ENCODE measurements at places on chromosomes 16 and 17.

DNA sequence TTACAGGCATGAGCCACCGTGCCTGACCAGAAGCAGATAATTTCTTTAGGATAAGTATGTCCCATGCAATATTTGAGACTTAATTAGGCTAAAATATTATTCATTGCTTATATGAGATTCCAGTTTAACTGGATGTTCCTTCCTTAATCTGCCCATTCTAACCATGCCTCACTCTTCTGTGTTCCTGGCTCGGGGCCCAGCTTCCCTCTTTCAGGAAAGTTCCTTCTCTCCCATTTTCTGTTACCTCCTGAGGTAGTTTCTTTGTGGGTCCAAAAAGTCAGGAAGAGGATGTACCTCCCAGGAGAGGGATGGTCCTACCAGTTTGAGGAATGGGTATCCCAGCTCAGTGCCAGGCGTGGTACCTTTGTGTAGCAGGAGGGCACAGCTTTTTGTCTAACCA is 23.3 kb downstream of the UNK start:
- no peak for DNase-seq

DNA sequence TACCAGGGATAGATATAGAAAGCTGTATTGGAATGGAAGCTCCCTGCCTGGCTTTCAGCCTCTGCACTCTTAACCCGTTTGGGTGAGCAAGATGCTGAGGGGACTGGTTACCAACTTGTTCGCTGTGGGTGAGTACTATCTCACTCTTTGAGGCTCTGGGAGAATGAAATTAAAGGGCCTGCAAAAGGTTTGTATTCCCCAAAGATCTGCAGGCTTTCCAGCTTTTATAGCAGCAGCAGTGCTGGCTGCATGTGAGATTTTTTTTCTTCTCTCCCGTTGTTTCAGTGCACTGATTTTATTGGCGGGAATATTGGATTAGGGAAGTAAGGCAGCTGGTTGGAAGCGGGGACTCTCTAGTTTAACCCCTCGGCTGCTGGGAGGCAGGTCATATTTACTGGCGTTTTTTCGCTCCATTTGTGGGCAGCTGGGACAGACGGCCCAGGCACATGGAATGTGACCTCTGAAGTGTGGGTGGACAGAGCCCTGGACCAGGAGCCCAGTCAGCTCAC is 30.9 kb downstream of the C17orf75 start:
- no peak for DNase-seq

DNA sequence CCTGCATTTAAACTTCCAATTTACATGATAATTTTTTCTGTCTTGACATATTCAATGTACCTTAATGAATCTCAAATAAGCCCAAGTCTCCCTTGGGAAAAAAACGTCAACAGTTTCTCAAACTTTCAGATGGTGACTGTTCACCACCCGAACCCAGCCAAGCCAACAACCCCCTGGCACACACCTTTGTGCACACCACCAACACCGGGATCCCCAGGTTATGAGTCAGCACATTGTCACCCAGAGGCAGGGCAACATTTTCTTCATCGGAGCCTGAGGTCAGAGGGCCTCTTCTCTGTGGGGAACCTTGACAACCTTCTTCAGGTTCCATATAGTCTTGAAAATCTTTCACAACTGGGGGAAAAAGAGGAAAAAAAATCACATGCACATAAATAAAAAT is 15.5 kb downstream of the DYNC1LI2 start:
- no peak for DNase-seq

DNA sequence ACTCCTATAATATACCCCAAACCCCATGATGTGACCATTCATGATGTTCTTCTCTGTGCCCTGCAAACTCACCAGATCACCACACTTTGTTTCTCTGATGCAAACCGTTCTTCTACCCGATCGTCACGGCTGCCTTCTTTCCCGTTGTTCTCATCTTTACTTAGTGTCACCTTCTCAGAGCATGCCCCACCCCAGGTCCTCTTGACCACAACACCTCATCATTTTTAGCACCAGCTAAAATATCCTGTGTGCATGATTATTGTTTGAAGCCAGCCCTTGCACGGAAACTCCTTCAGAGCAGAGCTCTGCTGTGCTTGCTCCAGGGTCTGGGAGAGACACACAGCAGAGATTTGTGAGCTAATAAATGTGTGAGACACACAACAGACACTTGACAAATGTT is 38.9 kb upstream of the CREBBP start:
- DNase-seq: no peak

- no peak for DNase-seq
Measured at GRCh38 chr17:15334266-15334665, 7.1 kb downstream of the TEKT3 start.

DNA sequence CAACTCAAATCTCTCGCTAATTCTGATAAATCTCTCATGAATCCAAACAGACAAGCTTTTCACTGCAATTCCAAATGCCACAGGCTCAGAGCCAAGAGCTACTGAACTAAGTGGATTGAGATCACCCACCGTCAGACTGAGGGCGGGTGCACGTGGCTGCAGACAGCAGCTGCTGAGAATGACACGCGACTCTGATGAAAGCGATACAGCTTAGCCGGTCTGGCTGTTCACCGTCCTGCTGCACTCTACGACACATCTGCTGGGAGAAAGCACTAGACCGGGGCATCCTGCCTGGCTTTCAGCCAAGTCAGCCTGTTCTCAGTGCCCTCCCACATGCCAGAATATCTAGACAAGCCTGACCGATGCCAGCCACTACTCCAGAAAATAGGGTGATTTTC is 42.6 kb downstream of the KLHDC4 start:
- DNase-seq: peak; percentile 51

DNA sequence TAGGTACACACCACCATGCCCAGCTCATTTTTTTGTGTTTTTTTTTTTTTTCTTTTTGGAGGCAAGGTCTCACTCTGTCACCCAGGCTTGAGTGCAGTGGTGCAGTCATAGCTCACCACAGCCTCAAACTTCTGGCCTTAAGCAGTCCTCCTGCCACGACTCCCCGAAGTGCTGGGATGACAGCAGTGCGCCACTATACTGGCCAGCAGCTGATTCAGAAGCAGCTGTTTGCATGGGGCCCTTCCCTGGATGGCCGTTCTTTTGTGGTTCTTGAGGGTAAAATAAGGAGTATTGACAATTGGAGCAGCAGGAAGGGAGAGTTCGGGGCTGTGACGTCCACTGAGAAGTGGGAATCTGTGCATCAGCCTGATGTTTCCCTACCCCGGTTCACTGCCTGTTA is 41.6 kb downstream of the KIAA0513 start:
- DNase-seq: no peak

GRCh38 chr16:7319514-7319913 is 13.1 kb upstream of the RBFOX1 start:
- no peak for DNase-seq

- DNase-seq: no peak
Measured at GRCh38 chr17:58415371-58416055, 1.8 kb downstream of the RNF43 start.

- DNase-seq: no peak
Measured at GRCh38 chr17:19003543-19004420, 782 bp downstream of the FAM83G start.

- DNase-seq: peak; percentile 85
Measured at GRCh38 chr17:62478424-62478879, at the start of gene TLK2. TLK2 (plus strand) TSS chr17:62478825; CDS start chr17:62481126, 2,301 bp downstream.

DNA sequence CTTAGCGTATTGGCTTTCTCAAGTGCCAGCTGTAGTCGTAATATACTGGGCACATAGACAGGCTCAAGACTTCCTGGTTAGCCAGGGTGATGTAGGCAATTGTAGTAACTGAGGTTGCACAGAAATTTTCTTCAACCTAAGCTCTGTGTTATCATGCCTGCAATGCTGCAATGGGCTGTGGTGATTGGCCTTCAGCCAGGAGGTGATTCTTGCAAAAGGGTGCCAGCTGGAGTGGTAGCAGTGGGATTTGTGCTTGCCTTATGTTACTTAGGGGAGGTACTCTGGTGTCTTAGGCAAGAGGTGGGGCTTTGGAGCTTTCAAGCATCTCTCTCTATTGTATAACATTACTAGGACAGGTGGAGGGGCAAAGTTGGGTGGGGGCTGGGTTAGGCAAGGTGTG is 495.1 kb downstream of the CDH11 start:
- no peak for DNase-seq

DNA sequence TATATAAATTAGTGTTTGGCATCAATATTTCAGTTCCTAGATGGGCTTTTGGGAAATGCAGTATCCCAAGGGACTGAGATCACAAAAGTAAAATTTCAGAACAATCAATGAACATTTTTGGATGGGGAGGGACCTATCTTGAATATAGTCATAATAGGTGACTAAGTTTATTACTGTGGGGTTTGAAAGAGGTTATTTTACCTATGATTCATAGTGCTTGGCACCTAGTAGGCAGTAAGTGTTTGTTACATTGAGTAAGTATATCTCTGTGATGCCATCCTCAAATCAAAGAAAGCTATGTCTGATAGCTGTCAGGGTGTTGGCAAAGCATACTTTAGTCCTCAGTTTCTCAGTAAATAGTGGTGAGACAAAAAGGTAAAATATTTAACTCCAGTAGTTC is 36.9 kb downstream of the ZNF207 start:
- no peak for DNase-seq

DNA sequence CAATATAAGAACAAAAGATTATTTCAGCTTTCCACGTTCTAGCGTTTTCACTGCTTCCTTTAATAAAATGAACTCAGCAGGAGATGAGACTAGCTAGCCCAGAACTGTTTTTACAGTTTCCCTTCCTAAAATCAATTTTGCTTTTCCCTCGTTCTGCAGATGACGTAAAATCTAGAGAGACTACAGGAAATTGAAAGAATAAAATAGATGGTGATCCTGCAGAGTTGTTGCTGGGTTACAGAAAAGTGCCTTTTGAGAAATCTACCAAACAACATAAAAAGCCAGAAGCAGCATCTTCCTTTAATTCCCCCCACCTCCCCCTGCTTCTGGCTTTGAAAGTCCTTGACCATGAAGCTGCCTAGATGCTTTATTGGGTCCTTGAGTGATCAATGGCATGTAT is 96.8 kb upstream of the CLEC3A start:
- no peak for DNase-seq

DNA sequence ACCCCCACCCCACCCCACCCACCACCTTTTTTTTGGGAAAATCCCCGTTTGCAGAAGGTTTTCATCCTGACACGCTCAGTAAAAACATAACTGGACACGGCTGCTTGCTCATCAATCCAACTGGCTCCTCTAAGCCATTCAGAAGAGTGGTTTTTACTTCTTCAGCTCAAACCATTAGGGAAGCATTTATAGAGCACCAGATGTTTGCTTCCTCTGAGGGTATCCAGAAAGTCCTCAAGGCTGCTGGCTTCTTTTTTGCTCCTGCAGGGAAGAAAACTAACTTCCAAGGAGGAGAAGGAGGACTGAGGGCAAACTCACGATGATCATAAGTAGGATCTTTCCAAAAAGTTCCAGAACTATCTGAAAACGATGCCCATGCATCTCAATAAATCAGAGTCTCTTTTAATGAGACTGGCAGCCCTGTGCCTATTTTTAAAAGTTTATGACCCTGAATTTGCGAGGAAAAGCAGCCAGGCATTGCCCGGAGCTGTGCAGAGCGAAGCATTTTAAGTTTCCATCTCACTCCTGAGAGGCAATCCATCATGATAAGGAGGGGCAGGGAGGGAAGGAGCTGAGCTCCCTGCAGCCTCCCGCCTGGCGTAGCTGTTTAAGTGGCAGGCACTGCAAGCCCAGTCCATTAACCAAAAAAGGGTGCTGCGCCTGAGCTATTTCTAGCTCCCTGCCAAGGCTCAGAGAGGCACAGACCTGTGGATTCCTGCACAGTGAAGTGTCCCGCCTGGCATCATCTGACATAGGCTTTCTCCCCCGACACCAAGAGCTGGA is 146.3 kb upstream of the FOXF1 start:
- DNase-seq: no peak

- DNase-seq: peak; percentile 90
Measured at GRCh38 chr17:58447039-58447975, 30.0 kb upstream of the RNF43 start.

DNA sequence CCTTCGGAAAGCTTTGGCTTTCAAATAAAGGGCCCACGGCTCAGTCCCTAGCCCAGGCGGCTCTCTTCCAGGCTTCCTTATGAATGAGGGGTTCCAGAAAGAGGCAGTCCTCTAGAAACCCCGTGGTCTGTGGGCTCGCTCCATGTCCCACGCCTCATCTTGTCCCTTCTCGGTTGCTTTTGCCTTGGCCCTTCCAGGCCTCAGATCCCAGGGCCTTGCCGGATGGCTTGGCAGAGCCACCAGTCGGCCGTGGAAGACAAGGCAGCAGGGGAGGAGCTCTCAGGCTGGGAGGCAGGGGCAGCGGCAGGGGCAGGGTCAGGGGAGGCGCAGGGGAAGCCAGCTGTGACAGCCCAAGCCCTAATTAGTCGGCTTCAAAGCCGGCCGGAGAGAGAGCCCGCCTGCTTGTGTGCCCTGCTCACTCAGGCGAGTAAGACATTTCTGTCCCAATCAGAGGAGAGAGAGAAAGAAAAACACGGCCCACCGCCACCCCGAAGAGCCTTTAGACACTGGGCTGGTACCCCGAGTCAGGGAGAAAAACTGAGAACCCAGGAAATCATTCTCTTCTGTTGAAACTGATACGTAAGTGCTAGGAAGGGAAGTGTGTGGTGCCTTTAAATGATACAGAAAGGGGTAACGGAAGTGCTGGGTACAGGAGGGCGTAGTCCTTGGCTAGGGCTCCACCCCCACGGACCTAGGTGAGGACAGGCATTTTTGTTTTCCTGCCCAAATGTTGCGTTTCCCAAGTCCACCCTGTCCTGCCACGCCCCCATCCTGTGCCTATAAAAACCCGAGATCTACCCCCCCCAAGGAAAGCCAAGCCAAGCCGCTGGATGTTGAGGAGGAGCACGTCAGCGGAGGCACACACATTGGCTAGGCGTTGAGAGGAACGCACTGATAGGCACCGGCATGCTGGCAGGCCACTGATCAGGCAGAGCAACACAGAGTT is 27.8 kb upstream of the MEIOC start:
- peak; percentile 41 for DNase-seq

Data from inflammatory macrophage (primary cell).